Heart left ventricle (tissue), 16 donors: ENCODE measurements at places on chromosomes 3 and 15.

DNA sequence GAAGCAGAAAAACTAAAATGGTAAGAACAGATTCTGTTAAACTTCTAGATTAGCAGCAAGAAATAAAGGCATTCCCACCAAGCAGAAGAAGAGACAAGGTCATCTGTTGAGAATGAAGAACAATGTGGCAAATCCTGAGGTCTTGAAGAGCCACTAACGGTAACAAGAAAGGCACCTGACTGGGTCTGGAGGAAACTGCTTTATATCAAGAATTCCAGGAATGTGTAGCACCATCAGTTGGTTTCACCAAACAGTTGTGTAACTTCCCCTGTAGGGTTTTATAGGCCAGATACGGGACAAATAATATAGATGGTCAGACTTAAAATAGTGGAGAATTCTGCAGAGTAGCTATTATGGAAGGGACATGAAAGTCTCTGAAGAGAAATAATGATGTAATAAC lies 57.3 kb downstream of the ACAP2 start:
- DNase-seq: no peak

- DNase-seq: no peak
Observed at GRCh38 chr3:62372621-62373041, 719 bp downstream of the FEZF2 start.

DNA sequence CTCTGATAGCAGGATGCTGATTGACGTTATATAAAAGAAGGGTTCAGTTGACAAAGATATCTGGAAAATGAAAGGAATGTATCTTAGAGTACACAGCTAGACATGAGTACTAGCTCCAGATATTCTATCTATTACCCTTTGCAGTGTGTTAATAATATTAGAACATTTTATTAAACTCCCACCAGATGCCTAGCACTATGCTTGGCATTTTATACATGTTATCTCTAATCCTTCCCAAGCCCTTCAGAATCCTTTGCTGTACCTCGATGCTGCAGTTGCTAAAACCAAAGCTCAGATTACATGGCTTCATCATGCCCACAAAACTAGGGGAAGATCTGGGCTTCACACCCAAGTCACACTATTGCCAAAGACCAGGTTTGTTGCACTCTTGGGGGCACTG lies 350.1 kb upstream of the AZI2 start:
- no peak for DNase-seq

DNA sequence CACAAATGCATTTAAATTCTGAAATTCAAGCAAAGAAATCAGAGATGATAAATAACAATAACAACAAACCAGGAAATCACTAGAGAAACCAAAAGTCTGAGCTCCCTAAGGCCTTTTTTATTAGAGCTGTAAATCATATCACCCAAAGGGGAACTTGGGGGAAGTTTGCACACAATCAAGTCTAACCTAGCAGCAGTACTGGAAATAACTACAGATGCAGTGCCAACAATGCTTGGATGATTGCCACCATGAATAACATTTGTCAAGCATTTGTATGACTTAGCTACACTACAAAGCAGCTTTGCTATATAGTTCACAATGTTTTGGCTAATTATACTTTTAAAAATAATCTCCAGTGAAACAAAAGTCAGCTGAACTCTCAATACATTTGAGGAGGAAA lies 27.8 kb downstream of the SHQ1 start:
- DNase-seq: peak; percentile 58

DNA sequence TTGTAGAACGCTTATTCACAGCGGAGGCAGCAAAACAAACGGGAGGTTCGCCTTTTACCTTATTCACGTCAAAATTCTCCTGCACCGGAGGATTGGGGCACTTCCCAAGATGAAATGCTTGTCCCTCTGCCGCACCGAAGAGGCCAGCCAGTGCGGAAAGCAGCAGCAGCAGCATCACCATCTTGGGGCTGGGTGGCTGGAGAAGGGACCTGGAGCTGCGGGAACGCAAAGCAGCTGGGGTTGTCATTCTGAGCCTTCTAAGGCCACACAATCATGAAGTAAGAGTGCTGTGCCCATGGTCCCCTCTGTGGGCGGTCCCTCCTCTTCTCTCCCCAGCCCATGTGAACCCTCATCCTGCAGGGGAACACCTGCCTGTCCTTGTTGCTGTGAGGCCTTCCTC lies 4.5 kb downstream of the APOD start:
- no peak for DNase-seq

DNA sequence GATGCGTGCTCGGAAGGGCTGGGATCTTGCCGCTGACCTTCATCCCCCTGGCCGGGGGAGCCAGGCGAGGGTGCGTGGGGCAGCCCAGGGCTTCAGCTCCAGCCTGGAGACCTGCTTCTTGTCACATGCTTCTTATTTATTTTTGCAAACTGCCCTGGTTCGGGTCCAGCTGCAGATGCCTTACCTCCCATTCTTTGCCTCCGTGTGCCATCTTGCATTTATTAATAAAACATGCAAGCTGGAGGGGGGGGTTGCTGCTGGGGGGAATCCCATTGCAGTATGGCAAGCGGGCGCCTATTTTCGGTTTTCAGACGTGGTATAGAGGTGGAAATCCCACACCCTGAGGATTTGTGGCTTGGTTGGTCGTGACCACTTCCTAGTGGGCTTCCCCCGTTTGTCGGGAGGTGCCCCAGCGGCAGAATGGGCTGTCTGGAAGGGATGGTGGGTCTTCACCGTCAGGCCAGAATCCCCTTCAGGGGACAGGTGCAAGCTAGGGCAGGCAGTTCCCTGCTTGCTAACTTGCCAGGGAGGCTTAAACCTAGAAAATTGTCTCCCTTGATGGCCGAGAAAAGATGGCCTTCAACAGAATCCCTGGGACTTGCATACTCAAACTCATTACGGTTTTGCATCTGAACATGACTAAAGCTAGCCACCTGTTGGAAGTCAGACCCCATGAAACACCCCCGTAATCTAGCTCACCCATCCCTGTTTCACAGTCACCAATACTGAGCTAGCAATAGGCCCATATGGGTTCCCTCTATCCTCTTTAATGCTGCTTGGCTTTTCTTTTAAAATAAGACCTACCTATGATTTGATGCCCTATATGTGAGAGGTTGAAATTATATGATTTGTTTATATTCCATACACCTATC lies 569 bp downstream of the TMEM266 start:
- DNase-seq: no peak

GRCh38 chr3:82386647-82387046 lies 625.2 kb upstream of the GBE1 start:
- DNase-seq: no peak

DNA sequence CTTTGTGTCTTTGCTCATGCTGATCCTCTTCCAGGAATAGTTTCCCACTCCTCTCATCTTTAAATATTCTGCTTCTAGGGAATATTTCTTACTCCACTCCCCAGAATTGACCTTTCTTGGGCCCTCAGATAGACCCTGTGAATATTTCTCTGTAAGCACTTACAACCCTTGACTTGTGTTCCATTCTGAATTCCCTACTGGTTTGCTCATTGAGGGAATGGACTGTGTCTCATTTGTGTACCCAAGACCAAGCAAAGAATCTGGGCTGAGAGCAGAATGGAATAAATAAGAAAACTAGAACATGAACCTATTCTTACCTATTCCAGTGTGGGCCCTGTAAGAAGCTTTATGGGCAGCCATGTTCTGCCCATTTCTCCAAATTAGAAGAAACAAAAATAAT lies 72.7 kb upstream of the TSPAN3 start:
- DNase-seq: no peak

- no peak for DNase-seq
Observed at GRCh38 chr3:192980632-192981031, 63.0 kb upstream of the MB21D2 start.

GRCh38 chr15:43977072-43977884 lies 150.5 kb downstream of the WDR76 start:
- no peak for DNase-seq

DNA sequence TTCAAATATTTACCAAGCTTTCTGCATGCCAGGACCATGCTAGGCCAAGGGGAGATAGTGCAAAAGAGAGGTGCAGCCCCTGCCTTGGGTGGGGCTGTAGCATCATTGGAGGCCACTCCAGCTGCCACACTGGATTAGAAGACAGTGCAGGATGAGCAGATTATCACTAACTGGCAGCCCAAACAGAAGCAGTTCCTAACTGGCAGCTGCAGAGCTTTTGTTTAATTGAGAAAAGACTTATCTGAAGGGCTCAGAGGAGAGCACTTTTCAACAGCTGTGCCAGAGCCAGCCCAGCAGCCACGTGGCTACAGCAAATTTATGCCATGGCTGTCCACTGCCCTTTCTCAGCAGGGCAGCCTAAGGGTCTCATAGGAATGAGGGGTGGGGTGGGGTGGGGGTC lies 13.5 kb upstream of the ACSBG1 start:
- no peak for DNase-seq

GRCh38 chr15:50977162-50977561 lies 68.7 kb downstream of the AP4E1 start:
- no peak for DNase-seq

DNA sequence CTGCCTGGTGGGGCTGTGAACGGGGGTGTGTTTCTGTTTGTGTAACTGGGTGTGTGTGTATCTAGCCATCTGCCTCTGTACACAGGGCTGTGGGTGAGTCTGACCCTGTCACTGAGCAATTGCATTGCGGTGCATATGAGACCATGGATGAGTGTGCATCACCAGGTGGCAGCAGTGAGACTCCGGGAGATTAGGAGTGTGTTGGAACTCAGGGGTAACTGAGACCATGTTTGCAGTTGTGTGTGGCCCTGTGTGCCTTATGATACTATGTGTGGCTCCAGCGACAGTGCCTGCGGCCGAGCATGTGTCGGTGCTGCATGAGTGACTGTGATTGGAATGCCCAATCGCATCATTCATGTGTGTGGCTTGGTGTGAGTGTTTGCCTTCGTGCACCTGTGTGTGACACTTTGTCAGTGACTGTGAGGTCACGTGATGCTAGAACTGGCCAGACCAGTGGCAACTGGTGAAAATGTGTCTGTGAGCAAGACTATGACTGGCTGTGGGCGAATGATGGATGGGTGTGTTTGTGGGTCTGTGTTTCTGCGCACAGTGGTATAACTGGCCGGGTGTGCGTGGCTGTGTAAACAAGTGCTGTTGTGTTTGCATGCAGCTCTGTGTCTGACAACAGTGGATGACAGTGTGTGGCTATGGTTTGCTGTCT lies 14.0 kb downstream of the VILL start:
- peak; percentile 78 for DNase-seq
